Stimulated activated CD8-positive, alpha-beta memory T cell treated with anti-CD3 and anti-CD28 coated beads, Interleukin-15, amount 100 ng/mL, for 24 hours (primary cell): ENCODE measurements at places on chromosomes 7 and 10.

DNA sequence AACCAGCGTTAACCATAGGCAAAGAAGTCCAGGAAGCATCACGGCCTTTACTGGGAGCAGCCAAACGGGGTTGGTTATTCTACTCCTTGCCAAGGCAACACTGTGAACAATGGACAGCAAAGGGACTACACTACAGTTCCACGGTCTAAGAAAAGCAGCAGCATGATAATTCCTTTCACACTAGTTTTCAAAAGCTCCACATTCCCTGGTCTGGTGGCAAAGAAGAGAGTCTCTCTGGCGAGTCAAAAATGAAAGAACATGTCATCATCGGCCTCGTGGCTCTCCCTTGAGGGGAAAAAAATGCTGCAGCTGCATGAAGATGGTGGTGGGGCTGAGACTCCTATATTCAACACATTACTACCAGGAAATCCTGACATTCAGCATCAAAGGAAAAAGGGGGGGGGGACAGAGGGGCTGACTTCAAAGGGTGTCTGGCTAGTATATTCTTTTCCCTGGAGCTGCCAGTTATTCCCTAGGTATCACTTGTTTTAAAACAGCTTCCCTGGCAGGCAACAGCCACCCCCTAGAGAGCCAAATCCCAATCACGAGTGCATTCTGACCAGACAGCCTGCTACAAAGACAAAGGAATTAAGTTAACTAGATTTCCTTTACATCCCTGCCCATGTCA lies 49.1 kb downstream of the SLC37A3 start:
- DNase-seq, result no peak

GRCh38 chr7:55690-56248 lies 136.6 kb upstream of the FAM20C start:
- no peak for DNase-seq

- no peak for DNase-seq
Measured at GRCh38 chr10:132475086-132475485, 62.5 kb upstream of the INPP5A start.

DNA sequence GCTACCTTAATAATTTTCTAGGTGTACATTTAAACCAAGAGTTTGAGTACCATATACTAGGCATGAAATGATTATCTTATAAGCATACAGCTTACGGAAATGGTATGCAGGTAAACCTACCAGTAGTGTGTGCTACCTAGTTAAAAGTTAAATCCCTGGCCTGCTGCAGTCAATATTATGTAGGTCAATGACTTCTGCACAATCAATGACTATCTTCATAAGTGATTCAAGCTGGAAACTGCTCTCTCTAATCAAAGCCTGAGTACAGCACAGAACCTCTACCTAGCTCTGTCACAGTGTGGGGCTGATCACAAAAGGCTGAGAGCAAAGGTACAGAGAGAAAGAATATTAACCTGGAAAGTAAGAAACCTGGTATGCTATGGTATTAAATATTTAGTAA lies 733.7 kb downstream of the PCDH15 start:
- DNase-seq, result no peak

GRCh38 chr7:11315666-11316258 lies 342.1 kb downstream of the PHF14 start:
- no peak for DNase-seq

DNA sequence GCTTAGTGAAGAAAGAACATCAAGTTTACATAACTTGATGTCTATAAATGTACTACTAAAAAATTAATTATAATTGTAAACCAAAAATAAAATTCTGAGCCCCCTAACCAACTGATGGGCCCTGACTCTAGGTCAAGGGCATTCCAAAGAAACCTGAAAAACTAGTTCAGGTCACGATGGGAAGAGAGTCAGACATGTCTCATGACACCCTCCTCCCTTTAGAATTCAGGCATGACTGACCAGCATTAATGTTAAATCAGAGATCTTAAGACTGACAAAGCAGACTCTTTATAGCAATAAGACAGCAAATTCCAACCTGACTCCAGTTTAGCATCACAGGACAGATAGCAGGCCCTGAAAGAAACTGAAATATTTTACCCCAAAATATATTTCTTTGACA lies 21.6 kb upstream of the OTUD1 start:
- no peak for DNase-seq

DNA sequence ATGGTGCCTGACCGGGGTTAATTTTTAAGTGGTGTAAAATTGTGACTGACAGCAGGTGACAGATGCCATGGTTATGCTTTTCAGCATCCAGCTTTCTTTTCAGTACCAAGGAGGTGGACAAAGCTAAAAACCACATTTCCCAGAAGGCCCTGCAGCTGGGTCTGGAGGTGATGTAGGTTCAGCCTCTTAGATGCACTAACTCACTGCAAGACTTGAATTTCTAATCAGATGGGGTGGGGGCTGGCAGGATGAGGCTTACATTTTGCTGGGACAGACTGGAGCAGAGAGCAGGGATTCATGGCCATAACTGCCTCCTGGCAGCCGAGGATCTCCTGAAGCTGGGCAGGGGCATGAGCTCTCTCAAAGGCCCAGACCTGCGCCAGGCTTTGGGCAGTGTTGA lies 52.4 kb downstream of the PDIA4 start:
- no peak for DNase-seq

DNA sequence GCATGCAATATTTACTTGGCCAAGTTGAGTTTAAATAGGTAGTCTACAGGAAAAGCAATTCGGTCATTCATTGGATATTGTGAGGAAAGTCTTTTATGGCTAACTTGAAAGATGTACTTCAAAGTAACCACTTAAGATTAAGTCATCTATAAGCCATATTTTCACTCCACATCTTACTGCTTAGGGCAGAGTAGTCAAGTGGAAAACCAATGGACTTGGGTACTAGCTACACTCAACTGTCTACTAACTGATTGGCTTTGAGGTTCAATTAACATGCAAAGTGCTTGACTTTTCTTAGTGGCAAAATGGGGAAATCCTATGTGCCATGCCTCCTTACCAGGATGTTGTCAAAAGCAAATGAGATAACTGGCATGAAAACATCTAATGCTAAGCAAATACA lies 51.0 kb downstream of the CAV1 start:
- no peak for DNase-seq

GRCh38 chr7:22853674-22854157 lies 31.1 kb upstream of the TOMM7 start:
- no peak for DNase-seq
